ENCODE measurements at places on chromosomes 13 and 19. TPM values are rescaled to one million over a fixed set of nuclear protein-coding genes. Genes with fewer than 3 reads are reported as not detected.
A peak's percentile ranks its signal among the peaks of the same experiment; 100 is the strongest.

GRCh38 chr19:48637449-48637947 lies 319 bp upstream of the DBP start:
- no peaks in the 10 kb centered on the region for H3K27me3 ChIP-seq
- peaks cover 52% of the 10 kb centered on the region for H3K4me1 ChIP-seq
- DNase-seq, result peak; percentile 99
- H3K4me3 ChIP-seq, result peak overlapping the region; percentile 49
- no peaks in the 10 kb centered on the region for H3K36me3 ChIP-seq

- H3K27ac ChIP-seq, result no peak overlapping the region
- H3K27me3 ChIP-seq, result no peaks in the 10 kb centered on the region
- no peaks in the 10 kb centered on the region for H3K4me1 ChIP-seq
- no peaks in the 10 kb centered on the region for H3K36me3 ChIP-seq
Observed at GRCh38 chr13:80040196-80040980, 300.5 kb downstream of the SPRY2 start.

The ZNF442 gene
- total RNA-seq, result 1.8 TPM

DNA sequence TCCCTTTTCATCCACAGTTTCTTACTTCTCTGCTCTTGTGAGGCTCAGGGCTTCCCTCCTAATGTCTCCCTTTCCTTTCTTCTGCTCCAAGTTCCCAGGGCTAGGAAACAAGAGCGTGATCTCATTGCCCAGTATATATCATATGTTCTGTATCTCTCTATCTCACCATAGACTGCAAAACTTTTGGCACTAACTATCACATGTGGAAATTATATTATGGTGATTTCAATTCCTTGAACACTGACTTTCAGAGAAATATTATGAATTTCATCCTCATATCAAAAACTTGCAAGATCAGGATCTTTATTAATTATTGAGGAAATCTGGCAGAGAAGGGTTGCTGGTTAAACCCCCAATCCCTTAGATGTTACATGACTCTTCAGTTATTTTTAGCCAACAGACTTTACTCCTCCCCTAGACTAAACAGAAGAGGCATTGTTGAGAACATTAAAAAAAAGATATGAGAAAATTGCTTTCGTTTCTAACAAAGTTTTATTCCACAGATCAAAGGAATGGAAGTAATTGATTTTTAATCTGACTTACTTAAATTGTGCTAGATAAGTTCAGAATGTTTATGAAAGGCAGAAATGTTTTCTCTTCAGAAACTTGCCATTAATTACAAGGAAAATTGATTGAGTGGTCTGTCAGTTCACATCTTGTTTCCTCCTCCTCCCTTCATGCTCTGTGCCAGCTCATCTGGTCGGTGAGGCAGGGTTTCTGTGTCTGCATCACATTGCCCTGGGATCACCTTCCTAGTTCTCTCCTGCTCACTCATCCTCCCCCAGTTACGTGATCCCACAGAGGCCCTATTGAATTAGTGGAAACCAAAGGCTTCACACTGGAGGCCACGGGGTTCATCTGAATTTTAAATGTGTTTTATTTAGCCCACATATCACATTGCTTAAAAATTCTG lies 378.5 kb downstream of the LMO7 start:
- no peaks in the 10 kb centered on the region for H3K27me3 ChIP-seq
- no peak for DNase-seq
- no peaks in the 10 kb centered on the region for H3K36me3 ChIP-seq
- no peak overlapping the region for H3K4me3 ChIP-seq
- peaks cover 15% of the 10 kb centered on the region for H3K4me1 ChIP-seq
- peak overlapping the region; percentile 62 for H3K27ac ChIP-seq

GRCh38 chr13:107277911-107278310 lies 710.0 kb upstream of the ARGLU1 start:
- no peaks in the 10 kb centered on the region for H3K27me3 ChIP-seq
- no peaks in the 10 kb centered on the region for H3K4me1 ChIP-seq
- no peak overlapping the region for H3K27ac ChIP-seq
- DNase-seq, result no peak
- H3K4me3 ChIP-seq, result no peak overlapping the region

All from right atrium auricular region (tissue), 2 donors.